ENCODE measurements at places on chromosomes 2 and 18.

DNA sequence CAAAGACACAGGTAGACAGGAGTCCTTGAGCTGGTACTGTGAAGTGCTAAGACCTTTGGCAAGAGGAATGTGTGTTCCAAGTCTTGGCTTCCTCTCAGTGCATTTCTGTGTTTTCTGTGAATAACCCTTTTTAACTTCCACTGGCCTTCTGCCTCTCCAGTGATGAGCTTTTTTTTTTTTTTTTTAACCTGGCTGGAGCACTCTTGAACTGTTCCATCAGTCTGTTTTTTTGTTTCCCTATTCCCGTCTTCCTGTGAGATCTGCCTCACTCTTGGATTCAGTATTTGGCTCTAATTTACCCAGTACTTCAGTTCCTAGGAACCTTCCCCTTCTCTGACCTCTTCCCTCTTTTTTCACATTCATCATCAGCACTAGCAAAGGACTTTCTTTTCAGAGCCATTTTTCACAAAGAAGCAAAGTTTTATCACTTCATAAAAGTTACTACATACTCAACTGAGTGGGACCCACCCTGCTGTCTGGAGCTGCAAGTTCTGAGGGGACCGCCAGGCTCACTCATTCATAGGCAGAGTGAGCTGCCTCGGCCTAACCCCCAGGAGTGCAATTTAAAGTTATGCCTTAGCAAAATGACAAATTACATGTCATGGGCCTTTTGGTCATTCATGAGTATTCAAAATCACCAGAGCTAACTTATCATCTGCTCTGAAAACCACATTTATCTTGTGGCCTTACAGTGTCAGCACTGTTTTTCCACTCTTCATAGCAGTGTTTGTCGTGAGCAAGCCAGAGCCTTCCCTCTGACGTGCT, 126.9 kb upstream of the DAPL1 start:
- no peak for DNase-seq

- peak; percentile 50 for DNase-seq
Observed at GRCh38 chr18:73741946-73742345, 405.7 kb downstream of the FBXO15 start.

GRCh38 chr2:96860065-96861029, 2.5 kb upstream of the ANKRD39 start:
- DNase-seq, result no peak

GRCh38 chr18:61651145-61651879, 241.5 kb downstream of the RNF152 start:
- DNase-seq, result no peak

GRCh38 chr2:216838151-216838550, 21.7 kb downstream of the TNP1 start:
- peak; percentile 70 for DNase-seq

DNA sequence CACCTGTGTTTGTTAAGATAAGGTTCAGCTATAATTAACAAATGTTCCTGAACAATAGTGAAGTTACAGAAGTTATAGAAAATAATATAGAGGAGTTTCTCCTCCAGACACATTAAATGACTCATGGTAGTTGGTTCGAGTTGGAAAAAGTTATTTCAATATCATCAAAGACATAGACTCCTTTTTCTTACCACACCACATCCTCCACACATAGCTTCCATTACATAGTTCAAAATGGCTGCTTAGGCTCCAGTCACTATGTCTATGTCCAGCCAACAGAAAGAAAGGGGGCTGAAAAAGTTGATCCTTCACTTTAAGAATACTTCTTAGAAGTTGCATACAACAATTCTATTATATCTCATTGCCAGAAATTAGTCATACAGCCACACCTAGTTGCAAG, 50.7 kb downstream of the DYNAP start:
- DNase-seq, result no peak

GRCh38 chr2:37376421-37377186, 32.2 kb downstream of the QPCT start:
- DNase-seq, result peak; percentile 86

- DNase-seq, result no peak
Observed at GRCh38 chr2:57725337-57725947, 321.2 kb upstream of the VRK2 start.

DNA sequence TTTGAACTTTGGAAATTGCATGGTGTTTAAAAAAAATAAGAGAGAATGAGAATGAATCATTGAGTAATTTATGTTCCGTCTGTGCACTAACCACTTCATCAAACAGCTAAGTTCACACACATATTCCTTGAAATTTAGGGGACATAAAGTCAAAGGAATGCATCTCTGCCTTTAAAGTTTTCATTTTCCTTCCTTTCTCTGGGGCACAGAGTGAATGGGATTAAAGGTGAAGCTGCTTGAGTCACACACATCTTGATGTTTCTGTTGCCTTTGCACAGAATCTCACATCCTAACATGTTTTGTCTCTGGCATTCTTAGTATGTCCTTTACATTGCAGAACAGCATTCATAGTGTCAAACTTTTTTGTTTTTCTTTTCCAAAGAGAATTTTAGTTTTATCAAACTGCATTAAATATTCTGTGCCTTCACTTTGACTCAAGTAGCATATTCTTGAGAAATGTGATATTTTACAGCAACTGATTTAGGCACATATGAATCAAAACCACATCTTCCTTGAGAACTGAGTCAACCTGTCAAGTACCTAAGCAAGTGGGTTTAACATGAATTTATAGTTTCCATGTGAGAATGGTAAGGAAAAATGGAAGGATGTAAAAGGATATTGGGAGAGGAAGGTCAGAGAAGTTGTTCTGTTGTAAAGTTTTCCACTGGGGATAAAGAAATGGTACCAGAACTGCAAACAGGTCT, 169.1 kb upstream of the THUMPD2 start:
- DNase-seq, result peak; percentile 53

GRCh38 chr2:132542953-132543569, 126.5 kb downstream of the GPR39 start:
- DNase-seq, result no peak

DNA sequence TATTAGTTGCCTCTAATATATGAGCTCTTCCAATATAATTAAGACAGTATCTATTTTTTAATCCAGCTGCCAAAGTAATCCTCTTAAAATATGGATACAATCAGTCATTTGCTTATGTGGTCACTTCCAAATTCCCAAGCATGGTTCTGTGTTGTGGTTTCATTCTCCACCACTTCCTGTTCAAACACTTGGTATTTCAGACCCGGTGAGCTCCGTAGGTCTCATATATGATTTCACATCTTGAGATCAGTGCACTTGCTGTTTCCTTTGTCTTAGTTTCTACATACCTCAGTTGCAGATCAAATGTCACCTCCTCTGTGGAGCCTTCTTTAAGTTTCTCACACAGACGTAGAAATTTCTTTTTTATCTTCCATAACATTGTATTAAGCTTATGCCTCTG, 254.2 kb downstream of the KCNS3 start:
- peak; percentile 60 for DNase-seq

- DNase-seq, result peak; percentile 41
Observed at GRCh38 chr2:4258563-4258962, 555.2 kb downstream of the DCDC2C start.

GRCh38 chr2:62296034-62296831, 100.3 kb downstream of the B3GNT2 start:
- DNase-seq, result no peak

DNA sequence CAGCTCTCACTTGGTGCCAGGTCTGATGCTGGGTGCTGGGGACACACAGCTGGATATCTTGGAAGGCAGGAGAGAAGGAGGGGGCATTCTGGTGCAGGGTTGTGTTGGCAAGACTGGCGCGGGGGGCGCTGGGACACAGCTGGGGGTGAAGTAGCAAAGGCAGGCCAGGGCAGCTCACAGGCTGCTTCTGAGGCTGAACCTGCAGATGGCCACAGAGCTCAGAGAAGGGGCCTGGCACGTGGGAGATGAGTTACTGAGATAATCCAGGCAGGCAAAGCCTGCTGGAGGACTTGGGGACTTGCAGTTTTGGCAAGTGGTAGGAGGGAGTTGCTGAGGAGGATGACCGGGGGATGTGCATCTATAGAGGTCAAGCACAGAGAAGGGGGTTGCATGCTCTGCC, 16.2 kb upstream of the DGKD start:
- no peak for DNase-seq

GRCh38 chr2:230974096-230974913, 21.6 kb upstream of the SPATA3 start:
- peak; percentile 92 for DNase-seq

GRCh38 chr2:106517329-106517728, 30.2 kb downstream of the CD8B2 start:
- no peak for DNase-seq

GRCh38 chr2:15763822-15764682, 172.4 kb downstream of the DDX1 start:
- DNase-seq, result no peak

- DNase-seq, result peak; percentile 69
Observed at GRCh38 chr2:180015951-180016709, 9.0 kb upstream of the CWC22 start.

GRCh38 chr2:60873381-60873780, 8.0 kb upstream of the REL start:
- no peak for DNase-seq

DNA sequence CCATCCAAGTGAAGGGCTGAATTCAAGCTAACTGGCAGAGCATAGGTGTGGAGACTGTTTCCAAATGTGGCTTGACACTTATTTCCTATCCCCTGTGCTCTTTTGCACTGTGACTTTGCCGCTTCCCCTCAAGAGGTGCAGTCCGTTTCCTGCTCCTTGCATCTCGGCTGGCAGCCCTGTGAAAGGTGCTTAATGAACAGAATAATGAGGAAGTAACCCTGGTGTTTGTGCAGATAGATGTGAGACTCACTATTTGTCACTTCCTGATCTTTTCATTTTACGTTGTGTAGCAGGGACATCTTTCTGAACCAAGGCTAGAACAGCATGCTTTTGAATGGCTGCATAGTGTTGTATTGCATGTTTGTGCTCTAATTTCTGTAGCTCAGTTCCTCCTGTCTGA, 60.8 kb downstream of the CEP192 start:
- no peak for DNase-seq

DNA sequence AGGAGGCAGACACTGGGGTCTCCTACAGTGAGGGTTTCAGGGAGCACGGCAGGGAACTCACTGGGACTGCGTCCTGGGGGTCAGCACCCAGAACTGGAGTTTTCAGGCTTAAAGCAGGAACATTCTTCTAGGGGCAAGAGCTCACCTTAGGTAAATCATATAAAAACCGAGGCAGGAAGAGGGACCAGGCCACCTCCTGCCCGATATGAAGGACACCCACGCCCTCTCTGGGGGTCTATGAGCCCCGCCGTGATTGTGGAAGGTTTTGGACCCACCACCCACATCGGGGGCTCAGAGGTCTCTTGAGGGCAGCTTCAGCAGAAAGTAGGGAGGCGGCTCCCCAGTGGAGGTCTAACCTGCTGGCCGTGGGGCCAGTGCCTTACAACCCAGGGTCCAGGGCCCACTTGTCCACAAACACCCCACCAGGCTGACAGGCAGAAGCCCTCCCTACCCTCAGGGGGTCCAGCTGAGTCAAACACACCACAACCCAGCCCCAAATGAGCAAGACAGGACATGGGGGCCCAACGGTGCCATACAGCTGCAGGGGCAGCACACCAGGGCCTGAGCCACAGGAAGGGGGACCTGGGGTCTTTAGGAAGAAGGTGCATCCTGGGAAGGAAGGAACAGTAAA, 25.3 kb downstream of the CROCC2 start:
- DNase-seq, result no peak

DNA sequence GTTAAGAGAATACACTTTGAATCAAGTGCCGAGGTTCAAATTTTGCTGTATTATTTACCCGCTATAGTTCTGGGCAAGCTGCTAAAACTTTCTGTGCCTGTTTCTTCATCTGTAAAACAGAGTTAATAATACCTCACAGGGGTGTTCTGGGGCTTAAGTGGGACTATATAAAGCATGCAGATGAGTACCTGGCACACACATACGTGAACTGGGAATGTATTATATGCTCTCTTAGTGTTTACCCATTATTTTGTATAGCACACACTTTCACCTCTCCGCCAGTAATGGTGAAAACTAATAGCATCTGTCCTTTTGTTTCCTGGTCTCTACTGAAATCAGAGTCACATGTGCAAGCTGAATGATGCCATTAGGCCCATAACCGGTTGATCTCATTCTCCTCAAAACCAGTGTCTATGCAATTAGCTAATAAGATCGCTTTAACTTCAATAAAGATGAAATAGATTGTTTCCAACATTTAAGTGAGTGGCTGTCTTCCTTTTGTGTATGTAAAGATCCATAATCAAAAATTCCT, 3.8 kb upstream of the CDKL4 start:
- no peak for DNase-seq

DNA sequence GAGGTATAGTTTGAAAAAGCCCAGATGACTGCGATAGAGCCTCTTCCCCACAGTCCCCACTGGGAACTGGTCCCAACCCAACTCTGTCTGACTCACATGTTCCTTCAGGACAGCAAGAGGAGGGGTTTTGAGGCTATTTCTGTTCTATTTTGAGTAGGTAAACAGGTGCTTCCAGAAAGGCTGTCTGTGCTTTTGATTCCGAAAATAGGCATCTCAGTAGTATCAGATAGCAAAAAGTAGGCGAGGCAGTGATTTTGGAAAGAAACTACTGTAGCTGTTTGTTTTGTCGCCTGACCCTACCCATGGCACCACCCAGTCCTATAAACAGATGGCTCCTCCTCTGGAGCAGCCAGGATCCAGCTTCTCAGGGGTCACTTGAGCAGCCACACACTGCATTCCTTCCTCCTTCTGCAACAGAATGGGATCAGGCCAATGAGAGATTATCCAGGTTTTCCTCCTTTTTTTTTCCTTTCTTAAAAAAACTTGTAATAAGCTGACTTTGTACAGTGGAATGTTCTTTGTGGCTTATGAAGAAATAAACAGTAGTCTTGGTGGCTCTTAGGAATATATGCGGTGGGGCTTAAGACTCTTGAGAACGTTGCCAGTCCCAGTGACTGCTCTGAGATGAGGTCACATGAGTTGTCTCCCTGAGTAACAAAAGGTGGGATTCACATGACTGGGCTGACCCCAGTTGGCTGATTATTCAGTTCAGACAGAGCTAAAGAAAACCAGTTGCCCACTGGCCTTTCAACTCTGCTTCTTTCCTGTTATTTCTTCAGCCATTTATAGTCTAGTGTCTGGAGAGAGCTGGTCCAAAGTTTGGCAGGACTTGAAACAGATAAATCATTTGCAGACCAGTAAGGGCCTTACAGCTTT, 98.6 kb downstream of the KCNS3 start:
- peak; percentile 99 for DNase-seq

Measured in astrocyte of the spinal cord (primary cell).